ENCODE measurements at places on chromosomes 4 and X.

DNA sequence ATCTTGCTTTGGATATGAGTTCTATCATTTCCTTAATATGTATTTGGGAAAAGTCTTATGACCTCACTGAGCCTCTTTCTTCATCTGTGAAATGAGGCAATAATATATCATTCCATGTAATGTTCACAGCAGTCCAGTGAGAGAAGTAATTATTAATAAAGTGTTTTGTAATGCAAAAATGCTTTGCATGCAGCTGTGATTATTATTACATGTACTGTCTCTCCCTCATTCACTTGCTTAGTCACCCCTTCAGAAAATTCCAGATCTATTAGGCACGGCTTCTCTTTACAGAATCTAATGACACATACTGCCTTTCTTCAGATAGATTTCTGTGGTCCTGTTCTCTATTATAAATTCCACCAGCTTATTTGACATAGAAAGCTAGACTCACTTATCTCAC, 53.5 kb upstream of the FGF13 start:
- no peak for DNase-seq

DNA sequence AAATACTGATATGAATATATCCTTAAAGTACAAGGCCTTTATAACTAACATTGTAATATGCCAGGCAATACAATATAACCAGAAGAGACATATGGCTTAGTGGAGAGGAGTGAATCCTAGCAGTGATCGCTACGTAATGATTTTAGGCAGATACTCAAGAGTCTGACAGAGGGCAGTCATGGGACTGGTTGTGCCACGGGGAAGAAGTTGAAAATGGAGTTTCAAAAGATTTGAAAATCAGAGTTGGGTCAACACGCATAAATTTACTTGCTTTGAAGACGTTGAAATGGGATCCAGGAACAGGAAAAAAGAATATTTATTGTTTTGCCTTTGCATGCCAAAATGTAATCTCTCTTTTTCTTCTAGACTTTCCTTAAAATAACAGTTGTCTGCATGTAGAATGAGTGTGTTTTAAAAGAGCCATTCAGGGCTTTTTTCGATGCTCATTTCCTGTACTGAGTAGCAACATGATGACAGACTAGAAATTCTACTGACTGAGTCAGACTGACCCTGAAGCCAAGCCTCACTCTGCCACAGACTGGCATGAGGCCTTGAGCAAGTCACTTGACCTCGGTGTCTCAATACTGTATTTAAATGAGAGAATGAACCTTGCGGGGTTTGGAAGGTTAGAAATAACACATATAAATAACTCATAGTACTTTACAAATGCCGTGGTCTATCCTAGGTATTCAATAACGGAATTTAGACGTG, 8.1 kb upstream of the SMS start:
- DNase-seq = no peak

DNA sequence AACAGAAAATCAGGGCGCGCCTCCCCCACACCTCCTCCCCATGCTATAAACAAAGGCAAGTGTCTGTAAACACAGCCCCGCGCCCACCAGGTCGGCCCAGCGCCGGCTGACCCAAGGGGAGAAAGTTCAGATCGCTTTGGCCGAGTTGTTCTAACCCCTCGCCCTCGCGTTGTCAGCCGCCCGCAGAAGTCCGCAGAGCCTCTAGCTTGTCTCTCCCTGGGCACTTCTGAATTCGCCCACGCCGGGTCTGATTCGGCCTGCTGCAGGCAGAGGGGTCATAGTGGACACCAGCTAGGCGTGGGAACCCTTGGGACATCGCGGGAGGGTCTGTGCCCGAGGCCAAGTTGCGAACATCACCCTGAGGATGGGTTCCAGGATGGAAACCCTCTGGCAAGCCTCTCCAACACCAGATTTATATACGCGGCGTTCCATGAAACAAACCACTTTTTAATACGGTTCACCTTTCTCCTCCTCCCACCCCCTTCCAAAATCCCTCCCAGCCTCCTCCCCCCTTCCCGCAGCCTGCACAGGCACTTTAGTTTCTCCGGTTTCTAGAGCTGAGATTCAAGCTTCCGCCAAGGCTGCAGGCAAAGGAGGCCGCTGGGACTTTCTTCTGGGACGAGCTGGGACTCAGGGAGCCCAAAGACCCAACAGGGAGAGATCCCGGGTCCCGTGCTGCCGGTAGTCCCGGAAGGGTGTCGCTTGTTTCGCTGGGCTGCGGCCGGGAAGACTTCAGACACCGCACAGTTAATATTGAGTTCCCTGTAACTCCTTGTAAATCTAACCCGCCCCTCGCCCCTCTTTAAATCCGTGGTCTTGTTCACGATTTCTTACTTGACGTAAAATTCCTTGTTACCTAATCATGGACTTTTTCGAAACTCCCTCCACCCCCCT, 4.7 kb downstream of the HAND2 start:
- DNase-seq = no peak

DNA sequence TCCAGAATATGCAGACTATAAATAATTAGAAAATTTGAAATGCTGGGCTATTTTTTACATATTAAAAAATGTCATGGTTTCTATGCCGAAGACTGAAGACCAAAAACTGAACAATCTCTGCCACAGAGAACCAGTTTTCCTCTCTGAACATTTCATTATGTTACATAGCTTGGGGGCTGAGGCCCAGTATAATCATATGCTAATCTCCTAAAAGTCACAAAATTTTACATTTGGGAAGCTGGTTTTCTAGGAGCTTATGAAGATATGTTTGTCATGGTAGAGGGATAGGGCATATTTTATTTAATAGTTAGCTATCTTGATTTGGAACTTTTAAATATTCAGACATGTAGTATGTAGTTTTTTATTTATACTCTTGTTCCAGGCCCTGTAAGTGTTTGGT, 167.8 kb downstream of the GPAT3 start:
- no peak for DNase-seq

GRCh38 chr4:5166377-5166776, 115.1 kb downstream of the STK32B start:
- no peak for DNase-seq

- DNase-seq = no peak
Measured at GRCh38 chr4:47913861-47914219, 543 bp downstream of the NFXL1 start.

DNA sequence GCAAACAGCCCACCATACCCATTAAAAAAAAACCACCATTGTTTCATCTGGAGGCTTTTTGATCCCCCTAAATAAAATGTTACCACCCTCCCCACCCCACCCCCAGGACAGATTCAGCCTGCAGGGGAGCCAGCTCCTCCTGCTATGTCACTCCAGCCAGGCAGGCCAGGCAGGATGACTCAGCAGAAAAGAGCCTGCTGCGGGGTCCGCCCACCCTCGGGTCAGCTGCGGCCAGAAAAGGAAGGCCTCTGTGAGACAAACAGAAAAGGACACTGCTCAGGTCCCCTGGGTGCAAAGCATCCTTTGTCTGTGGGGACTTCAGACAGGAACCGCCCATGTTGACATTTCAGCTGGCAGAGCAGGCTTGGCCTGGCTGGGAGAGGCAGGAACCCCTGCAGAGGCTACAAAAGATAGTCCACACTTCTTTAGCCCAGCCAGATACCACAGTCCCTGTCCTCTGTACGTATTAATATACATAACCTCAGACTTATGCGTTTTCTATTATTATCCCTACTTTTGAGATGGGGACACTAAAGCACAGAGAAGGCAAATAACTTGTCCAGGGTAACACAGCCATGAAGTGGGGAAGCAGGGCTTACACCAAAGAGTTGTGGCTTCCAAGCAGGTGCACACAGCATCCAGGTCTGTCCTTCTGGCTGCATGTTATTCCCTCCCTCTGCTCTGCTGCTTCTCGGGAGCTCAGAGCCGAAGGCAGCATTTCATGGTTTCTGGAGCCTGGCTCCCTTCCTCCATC, 147.7 kb downstream of the CPEB2 start:
- DNase-seq = peak; percentile 21

GRCh38 chr4:125735102-125735501, 420.3 kb downstream of the FAT4 start:
- DNase-seq = no peak

GRCh38 chr4:10157478-10158332, 41.1 kb upstream of the WDR1 start:
- peak; percentile 42 for DNase-seq

DNA sequence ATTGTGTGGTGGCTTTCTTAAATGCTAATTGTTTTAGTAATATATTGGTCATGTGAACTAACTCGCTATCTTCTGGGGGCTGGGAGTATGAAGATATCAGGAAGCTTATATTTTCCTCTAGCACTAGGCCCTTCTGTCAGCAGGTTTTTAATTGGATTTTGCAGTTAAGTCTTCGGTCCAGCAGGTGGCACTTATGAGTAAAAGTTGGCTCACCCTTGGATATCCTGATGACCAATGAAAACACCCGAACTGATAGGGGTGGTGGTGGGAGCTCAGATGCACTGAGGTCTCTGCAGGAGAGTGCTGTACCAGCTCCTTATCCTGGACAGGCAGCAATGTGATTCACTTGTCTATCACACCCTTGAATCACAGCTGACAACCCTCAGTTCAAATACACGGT, 1365.8 kb upstream of the DIAPH2 start:
- no peak for DNase-seq

- no peak for DNase-seq
Measured at GRCh38 chrX:43809463-43809862, 72.8 kb downstream of the MAOB start.

GRCh38 chrX:133005042-133005441, 46.6 kb upstream of the HS6ST2 start:
- no peak for DNase-seq

DNA sequence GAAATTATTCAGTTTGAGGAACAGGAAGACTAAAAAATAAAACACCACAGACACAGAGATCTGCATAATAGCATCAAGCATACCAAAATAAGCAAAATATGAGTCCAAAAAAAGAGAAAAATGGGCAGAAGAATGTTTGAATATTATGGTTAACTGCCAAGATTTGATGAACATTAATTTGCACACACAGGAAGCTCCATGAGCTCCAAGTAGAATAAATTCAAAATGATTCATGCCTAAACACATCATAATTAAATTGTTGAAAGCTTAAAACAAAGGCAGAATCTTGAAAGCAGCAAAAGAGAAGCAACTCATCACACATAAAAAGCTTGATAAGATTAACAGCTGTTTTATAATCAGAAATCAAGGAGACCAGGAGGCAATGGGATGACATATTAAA, 156.6 kb upstream of the ARSJ start:
- no peak for DNase-seq

- no peak for DNase-seq
Measured at GRCh38 chr4:170248576-170248975, 158.8 kb upstream of the AADAT start.

- DNase-seq = no peak
Measured at GRCh38 chrX:54980334-54980733, 13.7 kb downstream of the PFKFB1 start.

GRCh38 chr4:56040842-56041241, 92.1 kb downstream of the CEP135 start:
- no peak for DNase-seq

Measured in frontal cortex (tissue), 4 donors.